ENCODE measurements at places on chromosomes 11 and 22. TPM values are rescaled to one million over a fixed set of nuclear protein-coding genes. Genes with fewer than 3 reads are reported as not detected.

The TANGO2 gene
- polyA plus RNA-seq, result 11.2 TPM

DNA sequence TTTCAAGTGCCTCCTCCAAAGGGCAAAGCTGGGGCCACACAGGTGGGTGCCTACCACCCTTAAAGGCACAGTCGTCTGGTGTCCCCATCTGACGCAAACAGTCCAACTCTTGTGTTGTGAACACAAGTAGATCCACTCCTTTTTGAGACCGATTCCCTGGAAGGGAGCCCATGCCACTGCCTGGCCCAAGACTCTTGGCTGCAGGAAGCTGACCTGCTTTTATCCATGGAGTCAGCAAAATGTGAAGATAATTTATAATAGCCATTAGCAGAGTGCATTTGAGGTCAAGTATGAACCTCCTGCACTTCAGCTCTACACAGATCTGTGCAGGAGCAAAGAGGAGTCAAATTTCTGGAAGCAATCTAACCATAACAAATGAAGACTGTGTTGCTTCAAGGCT lies 68.5 kb downstream of the ADM start:
- peak; percentile 47 for DNase-seq

- DNase-seq, result no peak
Measured at GRCh38 chr11:121144723-121145122, 43.7 kb downstream of the TECTA start.

The RIMBP3C gene
- not detected for polyA plus RNA-seq

The OR2D2 gene
- not detected for polyA plus RNA-seq

DNA sequence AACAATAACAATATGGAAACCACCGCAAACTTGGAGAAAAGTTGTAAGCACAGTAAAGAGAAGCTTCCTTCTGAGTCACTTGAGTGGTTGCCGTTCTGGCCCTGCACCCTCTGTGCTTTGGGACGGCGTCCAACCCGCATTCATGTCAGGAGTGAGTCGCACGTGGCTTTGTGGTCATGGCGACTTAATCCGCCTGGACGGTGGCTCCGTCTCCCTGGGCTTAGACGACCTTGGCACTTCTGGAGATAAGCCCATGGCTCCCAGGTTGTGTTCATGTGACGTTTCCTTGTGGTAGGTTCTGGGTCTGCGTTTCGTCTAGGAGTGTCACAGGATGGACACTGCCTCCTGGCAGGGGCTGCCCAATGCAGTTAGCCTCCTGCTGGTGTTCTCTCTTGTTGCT lies 40.5 kb downstream of the TPCN2 start:
- no peak for DNase-seq

GRCh38 chr22:37518509-37519267 lies 527 bp downstream of the CARD10 start:
- DNase-seq, result no peak

The SAA1 gene
- polyA plus RNA-seq, result not detected

The POLD4 gene
- 35.1 TPM for polyA plus RNA-seq

- no peak for DNase-seq
Measured at GRCh38 chr11:36431429-36432092, 78.5 kb downstream of the TRAF6 start.

GRCh38 chr11:17543574-17544180 lies 539 bp downstream of the USH1C start:
- no peak for DNase-seq

The KREMEN1 gene
- 49.7 TPM for polyA plus RNA-seq

GRCh38 chr11:125404157-125404810 lies 91.8 kb downstream of the FEZ1 start:
- no peak for DNase-seq

DNA sequence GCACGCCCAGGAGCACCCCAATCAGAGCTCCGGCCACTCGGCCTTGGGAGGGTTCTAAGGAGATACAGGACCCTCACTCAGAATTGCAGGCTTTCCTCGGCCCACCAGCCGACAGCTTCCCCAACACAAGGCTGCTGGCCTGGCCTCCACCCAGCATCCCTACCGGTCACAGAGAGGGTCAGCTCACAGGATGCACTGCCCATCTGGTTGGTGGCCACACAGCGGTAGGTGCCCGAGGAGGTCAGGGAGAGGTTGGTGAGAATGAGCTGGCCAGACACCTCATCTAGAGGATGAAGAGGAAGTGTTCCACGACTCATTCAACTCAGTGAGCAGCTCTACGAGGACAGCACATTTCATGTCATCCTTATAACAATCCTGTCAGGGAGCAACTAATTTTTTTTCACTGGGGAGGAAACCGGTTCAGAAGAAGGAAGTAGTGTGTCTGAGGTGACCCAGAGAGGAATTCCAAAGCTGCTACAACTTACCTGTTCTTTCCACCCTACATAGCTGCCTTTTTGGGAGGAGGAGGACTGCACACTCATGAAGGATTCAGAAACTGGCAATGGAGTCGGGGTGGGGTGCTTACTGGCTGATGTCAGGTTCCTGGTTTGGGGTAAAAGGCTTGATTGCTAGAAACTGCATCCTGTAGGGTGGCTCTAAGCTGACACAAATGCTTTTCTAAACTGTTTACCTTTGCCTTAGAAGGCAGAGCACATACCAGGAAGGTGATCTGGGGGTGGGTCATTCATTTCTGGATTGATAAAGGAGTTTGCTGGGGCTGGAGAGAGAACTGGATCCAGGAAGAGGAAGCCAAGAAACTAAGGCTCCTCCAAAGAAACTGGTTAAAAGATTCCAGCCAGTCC lies 3.3 kb downstream of the VSIG2 start:
- no peak for DNase-seq

GRCh38 chr11:46389450-46390330 lies 1.9 kb downstream of the CHRM4 start:
- peak; percentile 74 for DNase-seq

- DNase-seq, result no peak
Measured at GRCh38 chr11:128867277-128867676, at the start of gene KCNJ1. Gene KCNJ1, minus strand, starts transcription at chr11:128867296. Its CDS starts 27,053 bp downstream, at chr11:128840243.

DNA sequence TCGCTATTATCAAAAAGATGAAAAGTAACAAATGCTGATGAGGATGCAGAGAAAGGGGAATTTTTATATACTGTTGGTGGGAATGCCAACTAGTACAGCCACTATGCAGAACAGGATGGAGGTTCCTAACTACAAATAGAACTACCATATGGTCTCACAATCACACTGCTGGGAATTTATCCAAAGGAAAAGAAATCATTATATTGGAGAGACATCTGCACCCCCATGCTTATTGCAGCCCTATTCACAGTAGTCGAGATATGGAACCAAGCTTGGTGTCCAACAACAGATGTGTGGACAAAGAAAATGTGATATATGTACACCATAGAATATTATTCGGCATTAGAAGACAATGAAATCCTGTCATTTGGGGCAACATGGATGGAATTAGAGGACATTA lies 19.6 kb upstream of the POU2AF2 start:
- DNase-seq, result no peak

The MIOX gene
- polyA plus RNA-seq, result 0.14 TPM

DNA sequence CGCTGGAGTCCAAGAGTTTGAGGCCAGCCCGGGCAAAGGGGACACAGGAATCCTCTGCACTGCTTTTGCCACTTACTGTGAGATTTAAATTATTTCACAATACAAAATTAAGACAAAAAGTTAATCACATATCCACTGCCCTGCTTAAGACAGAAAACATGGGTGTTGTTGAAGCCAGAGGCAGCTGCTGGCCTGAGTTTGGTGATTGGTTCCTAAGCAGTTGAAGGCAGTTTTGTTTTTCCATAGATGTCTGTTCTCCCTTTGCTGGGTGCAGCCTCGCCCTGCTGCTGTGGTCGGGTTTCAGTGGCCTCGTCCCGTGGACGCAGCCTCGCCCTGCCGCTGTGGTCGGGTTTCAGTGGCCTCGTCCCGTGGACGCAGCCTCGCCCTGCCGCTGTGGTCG lies 70.2 kb upstream of the PPP6R3 start:
- DNase-seq, result no peak

DNA sequence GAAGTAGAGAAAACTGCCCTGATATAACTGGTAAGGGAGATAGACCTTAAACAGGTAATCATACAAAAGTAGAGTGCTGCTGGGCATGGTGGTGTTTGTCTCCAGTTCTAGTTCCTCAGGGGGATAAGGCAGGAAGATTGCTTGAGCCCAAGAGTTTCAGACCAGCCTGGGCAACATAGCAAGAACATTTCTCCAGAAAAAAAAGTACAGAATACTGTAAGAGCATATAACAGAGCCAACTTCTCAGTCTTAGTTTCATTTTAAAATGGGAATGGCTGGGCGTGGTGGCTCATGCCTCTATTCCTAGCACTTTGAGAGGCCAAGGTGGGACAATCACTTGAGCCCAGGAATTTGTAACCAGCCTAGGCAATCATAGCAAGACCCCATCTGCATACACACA lies 4.5 kb upstream of the RHOG start:
- DNase-seq, result no peak

DNA sequence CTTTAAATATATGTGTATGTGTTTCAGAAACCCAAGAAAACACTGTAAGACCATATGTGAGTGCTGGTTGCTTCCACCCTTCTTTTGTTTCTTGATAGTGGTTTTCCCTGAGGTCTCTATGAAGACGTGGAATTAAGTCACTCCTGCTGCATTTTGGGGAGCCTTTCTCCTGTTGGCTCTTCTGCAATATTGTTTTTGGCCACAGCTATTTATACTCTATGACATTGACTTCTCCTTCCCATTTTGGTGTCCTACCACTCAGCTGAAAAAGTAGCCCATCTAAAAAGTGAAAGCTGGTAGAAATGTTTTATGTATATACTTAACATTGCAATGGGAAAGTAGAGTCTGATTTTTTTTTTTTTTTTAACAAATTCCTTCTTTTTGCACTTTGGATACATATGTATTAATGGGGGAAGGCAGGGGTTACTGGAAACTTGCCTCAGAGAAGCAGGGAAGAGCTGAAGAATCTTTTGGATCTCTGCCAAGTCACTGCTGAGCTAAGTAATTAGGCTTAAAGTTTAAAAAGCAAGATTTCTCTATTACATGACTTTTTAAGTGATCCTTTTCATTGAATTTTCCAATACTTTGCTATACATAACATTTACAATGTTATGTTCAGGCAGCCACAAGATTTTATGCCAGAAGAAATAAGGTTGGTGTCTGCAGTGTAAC lies 1.8 kb downstream of the TTC17 start:
- no peak for DNase-seq

Data from left lung (tissue), 14 donors.